ENCODE measurements at places on chromosomes 7 and 10.

DNA sequence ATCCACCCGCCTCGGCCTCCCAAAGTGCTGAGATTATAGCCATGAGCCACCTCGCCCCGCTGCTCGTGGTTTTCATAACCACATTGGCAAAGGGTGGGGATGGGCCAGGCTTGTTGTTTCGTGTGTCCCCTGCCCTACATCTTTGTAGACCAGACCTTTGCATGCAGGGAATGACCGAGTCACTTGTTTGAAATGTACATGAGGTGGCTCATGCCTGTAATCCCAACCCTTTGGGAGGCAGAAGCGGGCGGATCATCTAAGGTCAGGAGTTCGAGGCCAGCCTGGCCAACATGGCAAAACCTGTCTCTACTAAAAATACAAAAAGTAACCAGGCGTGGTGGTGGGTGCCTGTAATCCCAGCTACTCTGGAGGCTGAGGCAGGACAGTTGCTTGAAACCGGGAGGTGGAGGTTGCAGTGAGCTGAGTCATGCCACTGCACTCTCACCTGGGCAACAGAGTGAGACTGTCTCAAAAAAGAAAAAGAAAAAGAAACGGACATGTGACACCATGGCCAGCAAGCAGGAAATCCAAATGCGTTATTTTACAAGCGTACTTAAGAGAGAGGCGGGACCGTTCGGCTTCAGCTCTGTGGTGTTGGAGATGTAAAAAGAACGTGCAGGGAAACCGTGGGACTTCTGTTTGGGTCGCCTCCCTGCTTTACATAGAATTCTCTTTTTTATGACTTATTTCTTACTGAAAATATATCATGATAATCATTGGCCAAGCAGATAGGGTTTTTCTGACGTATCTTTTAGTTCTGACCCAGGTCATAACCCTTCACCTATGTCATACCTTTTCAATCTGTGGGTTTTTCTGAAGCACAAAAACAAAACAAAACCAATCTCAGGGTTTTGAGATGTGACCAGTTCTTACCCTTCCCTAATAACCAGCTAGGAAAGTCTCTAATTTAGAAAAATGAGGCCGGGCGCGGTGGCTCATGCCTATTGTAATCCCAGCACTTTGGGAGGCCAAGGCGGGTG lies 45.1 kb downstream of the WIPI2 start:
- DNase-seq: peak; percentile 63

DNA sequence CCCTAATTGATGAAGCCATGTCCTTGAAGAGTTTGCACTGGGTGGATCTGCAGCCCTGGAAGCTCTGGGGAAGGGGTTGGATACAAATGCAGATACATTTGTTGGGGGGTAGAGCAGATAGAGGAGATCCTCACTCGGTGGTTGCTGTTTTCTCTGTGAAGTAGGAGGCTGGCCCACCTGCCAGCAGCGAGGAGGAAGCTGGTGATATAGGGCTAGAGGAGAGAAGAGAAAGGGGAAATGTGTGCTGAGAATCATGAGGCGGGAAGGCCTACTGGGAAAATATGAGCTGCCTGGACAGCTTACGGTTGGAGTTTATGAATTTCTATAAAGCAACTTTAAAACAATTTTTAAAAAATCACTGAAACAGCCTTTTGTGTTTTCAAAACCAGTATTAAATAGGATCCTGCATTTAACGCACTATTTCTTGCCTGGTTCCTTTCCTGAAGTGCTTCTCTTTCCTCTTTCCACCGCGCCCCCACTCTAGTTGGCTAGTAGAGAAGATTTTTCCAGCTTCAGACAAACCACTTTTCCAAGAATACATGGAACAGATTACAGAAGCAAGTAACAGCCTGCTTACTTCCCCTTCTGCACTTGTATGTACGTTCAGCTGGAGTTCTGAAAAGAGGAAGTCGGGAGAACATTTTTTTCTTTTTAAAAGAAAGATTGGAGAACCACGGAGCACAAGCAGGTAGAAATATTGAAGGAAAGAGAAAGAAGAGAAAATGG lies 100.6 kb upstream of the GLCCI1 start:
- DNase-seq: no peak

DNA sequence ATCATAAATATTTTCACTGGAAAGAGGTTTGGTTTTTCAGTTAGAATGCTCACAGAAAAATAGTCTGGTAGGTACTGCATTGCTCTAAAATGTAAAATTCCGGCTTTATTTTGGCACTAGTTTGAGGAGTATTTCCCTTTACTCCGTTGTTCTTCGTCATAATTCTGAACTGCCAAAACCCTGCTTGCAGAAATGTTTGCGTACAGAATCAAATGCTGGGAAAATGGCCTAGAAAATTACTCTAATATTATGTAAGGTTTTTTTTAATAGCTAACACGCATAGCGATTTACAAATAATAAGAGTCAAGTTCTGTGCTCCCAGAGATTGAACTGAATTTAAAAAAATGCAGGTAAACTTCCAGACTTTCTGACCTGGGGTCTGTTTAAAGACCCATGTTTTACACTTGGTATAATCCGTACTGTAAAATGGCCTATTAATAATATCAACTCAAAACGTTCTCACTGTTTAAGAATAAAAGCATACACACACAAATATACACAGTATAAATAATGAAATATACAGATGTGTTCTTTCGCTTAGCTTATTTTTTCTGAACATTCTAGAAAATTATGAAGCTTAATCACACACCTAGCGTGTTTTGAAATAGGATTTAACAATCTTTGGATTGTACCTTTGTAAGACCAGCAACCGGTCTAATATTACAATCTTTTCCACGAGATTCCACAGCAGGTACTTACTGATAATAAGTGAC lies 23.5 kb upstream of the ANLN start:
- no peak for DNase-seq

DNA sequence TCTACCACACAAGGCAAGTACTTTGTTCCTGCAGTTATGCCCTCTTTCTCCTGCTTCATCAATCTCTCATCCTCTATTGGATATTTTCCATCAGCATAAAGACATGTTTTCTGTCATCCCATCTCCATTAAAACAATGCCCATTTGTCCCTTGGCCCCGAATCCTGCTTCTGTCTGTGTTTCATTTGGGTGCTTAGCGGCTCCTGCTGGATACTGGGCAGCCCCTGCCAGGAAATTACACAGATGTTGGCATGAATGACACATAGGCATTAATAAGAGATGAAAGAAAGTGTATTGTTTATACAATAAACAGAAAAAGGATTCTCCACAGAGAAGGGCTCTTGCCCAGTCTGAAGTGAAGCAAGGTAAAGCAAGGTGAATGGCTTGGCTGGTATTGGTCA lies 765.3 kb downstream of the REEP3 start:
- no peak for DNase-seq

- no peak for DNase-seq
Measured at GRCh38 chr7:42110333-42110732, 126.7 kb downstream of the GLI3 start.

- peak; percentile 73 for DNase-seq
Measured at GRCh38 chr7:121994625-121995410, 121.9 kb downstream of the PTPRZ1 start.

DNA sequence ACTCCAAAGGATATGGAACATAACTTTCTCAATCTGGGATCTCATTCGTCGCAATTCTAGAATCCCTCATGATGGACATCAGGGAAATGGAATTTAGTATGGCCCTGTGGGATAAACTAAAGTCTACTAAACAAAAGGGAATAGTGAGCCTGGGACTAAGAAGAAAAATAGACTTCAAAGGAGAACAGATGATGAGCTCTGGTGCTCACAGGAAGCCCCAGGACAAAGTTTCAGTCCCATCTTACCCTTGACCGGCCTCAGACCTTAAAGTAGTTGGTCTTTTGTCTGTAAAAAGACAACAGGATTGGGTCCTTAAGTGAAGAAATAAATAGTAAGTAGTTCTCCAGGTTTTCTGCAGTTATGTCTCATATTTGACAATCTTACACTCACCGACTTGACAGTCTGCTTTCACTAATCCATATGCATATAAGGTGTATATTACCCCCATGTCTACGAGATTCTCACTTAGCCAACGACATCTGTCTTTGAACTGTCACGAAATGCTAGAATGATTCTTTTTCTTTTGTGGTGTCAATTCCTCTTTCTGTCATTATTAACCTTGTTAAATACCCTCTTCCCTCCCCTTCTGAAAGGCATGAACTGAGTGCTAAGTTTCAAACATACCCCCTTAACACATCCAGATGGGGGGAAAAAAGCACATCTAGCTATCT lies 10.9 kb upstream of the IKZF1 start:
- no peak for DNase-seq

DNA sequence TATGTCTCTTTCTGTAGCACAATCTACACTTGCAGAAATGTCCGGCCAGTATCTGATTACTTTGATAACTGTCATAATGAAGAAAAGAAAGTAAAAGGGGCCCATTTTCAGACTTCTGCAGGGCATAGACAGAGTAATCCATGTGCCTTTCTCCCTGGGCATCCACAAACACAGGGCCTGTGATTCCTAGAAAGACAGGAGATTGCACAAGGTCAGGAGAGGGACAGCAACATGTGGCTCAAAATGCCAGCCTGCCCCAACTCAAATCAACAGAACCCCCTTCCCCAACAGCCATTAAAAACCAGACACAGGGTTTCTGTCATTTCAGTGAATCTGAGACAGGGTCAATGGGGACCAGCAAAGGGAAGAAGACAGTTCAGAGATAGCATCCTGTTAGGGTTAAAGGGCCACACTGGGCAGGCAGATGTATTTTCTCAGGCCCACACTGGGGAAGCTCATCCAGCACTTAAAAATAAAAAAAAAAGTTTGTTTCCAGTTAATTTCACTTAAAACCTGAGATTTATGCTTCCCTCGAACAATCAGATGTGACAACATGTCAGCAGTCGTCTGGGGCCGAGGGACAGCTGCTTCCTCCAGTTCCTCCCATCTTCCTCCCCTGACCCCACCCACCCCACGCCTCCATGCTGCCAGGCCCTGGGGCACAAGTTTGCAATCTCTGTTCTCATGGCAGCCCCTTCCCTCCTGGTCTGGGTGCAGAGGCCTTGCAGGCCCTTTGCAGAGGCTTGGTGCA lies 30.7 kb upstream of the ACSL5 start:
- no peak for DNase-seq

DNA sequence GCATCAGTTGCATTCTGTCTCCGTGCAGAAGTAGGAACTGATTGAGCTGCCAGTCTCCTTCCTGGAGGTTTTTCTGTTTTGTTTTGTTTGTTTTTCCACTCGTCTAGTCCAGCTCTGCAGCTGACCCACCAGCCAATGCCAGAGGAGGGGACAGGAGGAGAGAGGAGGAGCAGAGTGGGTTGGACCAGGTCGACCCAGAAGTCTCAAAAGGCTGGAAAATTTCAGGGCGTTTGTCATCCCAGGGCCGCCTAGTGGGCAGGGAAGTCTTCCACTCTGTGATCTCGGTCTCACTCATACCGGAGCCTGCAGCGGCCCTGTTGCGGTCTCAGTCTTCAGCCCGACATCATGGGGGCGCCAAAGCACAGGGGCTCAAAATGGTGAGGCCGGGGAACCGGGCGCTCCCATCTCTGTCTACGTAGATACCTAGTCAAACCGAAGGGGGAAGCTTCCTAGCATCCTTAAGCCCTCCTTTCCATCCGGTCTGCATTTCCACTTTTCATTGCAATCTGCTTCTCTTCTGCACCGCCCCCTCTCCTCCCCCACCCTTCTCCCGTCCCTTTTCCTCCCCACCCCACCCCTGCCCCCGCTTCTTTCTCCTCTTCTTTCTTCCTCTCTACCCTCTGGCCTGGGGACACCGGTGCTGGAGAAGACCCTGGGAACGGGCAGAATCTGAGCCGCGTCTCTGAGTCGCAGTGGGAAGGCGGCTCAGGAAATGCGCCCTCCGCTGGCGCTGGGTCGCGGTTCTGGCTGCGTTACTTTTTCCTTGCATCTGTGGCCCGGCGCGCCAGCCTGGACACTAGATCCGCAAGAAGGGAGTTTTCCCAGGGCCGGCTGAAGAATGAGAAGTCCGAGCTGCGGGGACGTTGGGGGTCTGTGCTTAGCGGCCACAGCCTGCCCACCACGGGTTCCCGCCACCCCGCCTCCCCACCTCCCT lies 16.2 kb upstream of the PAX2 start:
- DNase-seq: peak; percentile 44

- DNase-seq: no peak
Measured at GRCh38 chr7:27180431-27181420, 4.3 kb downstream of the HOXA11 start.

- peak; percentile 68 for DNase-seq
Measured at GRCh38 chr10:59079386-59080226, 96.8 kb upstream of the PHYHIPL start.

GRCh38 chr10:123157210-123157609 lies 3.0 kb downstream of the BUB3 start:
- DNase-seq: peak; percentile 65

GRCh38 chr10:66927971-66928770 lies 2.3 kb downstream of the LRRTM3 start:
- DNase-seq: peak; percentile 5

GRCh38 chr10:75528392-75528791 lies 97.0 kb downstream of the LRMDA start:
- no peak for DNase-seq

DNA sequence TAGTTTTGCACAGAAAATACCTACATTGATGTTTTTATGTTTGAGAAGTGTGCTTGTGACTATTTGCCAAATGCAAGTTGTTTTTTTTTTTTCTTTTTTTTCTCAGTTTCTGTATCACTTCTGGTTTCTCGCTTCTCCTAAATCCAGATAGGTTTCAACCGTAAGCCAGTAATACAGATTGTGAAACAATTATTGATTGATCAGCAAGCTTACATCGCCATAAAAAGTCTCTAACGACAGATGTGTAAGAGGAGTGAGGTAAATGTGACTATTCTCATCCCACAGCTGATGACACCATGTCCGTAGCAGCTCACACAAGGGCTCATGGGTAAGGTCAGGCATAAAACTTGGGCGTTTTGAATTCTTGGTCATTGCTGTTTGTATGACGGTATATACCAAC lies 202.8 kb upstream of the AKR1E2 start:
- no peak for DNase-seq

GRCh38 chr10:101512738-101513137 lies 75.3 kb downstream of the POLL start:
- DNase-seq: peak; percentile 57

Measured in M059J (cell line).